ENCODE measurements at places on chromosomes 4 and X.

- no peak for DNase-seq
These were observed 39.9 kb upstream of the PCDH19 start for GRCh38 chrX:100449696-100450608.

DNA sequence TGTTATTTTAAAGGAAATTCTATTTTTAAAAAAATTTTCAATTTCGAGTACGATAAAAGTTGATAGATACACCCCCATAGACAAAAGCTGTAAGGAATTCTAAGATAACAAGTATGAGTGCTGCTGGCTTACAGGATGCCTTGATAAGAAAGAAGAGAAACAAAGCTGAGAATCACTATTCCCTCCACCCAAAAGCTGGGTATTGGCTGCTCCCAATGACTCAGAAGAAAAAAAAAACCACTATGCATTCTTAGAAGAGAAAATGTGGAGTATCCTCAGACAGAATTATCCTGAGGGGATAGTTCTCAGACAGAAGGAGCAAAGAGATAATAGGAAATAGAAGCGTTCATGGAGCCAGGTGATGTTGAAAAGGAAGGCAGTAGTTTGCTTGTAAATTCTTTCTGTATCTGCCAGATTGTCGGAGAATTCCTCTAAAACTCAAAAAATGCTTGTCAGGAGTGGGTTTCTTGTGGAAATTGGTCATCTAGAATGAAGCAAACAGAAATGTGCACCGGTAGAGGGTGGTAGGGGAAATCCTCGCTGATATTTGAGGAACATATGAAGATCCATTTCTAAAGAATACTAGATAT is 217.5 kb upstream of the ADAMTS3 start:
- DNase-seq = no peak

- DNase-seq = no peak
These were observed 15.2 kb upstream of the CLOCK start for GRCh38 chr4:55561889-55562288.

GRCh38 chr4:39820186-39820585 is 122.2 kb downstream of the UBE2K start:
- no peak for DNase-seq

- no peak for DNase-seq
These were observed 15.6 kb upstream of the CLDN24 start for GRCh38 chr4:183337833-183338232.

Data from CD4-positive, alpha-beta T cell treated with Interleukin-4 for 4 hours (primary cell).